Right cardiac atrium (tissue), 5 donors: ENCODE measurements at places on chromosomes 7 and 10. TPM values are rescaled to one million over a fixed set of nuclear protein-coding genes. Genes with fewer than 3 reads are reported as not detected.

SPACDR gene
- 0.44 TPM for total RNA-seq

CAMK2G gene
- total RNA-seq, result 18.2 TPM

TMEM176A gene
- 167 TPM for total RNA-seq

- no peak for DNase-seq
Measured at GRCh38 chr7:142471820-142472219, 214.0 kb upstream of the PRSS58 start.

RBP3 gene
- not detected for total RNA-seq

CALML3 gene
- not detected for total RNA-seq

DNA sequence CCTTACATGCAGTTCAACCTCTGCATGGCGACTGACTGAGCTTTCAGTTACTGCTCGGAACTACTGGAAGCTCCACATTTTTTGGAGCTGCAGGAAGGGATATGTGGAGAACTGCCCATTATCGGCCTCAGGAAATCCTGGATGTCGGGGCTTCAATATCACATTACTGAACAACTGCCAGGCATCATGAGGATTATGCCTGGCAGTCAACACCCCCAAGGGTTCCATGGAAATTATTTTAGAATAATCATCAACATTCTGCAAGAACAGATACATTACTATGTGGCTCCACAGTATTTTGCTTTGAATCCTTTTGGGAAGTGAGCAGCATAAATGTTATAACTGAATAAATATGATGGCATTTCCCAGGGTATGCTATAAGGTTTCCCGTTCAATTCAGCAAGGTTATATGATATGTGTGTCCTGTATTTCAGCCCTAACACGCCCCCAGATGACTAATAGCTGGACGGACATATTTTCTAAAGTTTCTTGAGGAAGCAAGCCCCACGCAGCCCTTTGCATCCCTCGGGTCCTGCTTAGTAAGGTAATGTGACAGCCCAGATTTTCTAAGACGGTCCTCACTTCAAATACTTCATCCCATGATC is 53.0 kb upstream of the OPALIN start:
- DNase-seq, result no peak

DNA sequence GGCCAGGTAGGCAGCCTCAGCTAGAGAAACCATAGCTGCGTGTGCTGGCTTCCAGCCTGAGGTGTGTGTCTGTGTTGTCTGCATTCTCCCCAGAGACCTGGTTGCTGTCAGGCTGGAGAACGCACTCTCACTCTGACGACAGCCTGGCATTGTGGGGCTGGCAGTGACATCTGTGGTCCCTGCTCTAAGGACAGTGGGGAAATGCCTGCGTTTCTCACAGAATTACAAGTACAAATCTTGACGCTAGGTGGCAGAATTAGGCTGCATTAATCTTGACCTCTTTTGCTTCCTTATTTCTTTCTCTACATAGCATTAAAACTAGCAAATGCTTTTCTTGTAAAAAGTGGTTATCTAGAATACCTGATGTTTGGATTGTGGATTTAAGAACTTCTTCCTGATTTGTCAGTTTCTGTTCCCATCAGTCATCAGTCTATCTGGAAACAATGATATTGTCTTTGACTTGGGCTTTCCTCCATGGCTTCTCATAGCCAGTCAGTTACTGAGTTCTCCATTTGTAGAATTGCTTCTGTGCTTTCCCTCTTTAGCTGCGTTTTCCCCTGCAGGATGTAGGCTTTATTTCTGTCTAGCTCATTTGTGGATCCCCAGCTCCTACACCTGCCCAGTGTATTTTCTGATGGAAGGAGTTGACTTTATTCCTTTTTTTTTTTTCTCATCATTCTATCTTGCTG is 86.0 kb downstream of the FANK1 start:
- DNase-seq, result no peak

BLNK gene
- 1.7 TPM for total RNA-seq

DNA sequence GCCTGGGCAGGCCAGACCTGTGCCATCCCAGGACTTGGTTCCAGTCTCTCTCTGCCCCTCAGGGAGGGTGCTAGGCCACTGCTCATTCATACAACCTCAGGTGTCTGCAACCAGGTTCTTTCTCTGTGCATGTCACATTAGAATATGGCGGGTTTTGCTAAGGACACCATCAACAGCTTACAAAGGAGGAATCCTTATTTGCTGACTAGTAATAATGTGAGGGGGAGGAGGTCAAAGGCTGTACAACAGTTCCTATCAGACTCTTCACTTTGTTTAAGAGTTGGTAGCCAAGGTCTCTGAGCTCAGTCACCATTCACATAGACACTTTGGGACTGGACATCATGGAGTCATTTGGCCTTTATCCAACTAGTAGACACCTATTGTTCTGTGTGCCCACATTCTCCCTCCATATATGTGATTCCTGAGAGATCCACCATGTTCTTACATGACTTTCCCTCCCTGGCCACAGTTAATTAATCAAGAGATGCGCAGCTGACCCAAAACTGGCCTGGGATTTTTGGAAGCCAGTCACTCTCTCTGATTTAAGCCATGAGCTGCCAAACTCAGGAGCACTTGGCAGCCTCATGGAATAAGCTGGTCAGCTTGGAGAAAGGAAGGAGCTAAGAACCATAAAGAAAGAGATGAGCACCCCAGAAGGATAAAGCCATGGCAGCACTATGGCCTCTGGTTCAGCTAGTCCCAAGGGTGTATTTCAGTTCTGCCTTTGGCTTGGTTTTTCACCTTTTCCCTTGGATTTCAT is 51.2 kb downstream of the DPCD start:
- no peak for DNase-seq

SEMA3D gene
- 1.3 TPM for total RNA-seq

- no peak for DNase-seq
Measured at GRCh38 chr7:10815546-10815945, 158.1 kb upstream of the PHF14 start.

- no peak for DNase-seq
Measured at GRCh38 chr10:89165923-89166322, 41.2 kb downstream of the CH25H start.

DNA sequence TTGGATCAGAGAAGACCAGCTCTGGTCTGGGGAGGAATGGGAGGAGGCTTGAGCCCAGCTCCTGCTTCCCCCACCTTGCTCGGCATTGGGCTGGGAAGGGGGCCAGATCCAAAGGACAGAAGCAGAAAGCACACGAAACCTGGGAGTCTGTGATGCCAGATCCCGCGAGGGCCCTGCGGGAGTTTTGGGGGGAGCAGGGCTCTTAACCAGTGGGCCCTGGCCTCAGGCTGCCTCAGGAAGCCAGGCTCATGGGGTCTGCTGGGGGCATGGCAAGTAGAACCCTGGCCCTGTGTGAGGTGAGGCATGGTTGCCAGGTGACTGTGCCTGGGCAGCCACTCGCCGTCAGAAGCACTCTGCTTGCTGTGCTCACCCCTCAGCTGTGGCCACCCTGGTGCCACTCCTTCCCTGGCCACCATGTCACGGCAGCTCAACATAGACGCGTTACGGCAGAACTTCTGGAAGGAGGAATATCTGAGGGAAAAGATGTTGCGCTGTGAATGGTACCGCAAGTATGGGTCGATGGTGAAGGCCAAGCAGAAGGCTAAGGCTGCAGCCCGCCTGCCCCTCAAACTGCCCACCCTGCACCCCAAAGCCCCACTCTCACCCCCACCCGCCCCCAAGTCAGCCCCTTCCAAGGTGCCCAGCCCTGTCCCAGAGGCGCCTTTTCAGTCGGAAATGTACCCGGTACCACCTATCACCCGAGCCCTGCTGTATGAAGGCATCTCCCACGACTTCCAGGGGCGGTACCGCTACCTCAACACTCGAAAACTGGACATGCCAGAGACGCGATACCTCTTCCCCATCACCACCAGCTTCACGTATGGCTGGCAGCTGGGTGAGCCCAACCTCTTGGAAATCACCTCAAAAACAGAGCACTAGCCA is 3.6 kb downstream of the ATP6V1F start:
- no peak for DNase-seq

- no peak for DNase-seq
Measured at GRCh38 chr10:7596356-7596755, 70.4 kb downstream of the ITIH5 start.

- no peak for DNase-seq
Measured at GRCh38 chr10:79262959-79263746, 84.1 kb upstream of the PPIF start.

- DNase-seq, result no peak
Measured at GRCh38 chr10:96413151-96413787, 54.5 kb upstream of the OPALIN start.

ATP6V0A4 gene
- total RNA-seq, result not detected

PAX4 gene
- total RNA-seq, result not detected

DNA sequence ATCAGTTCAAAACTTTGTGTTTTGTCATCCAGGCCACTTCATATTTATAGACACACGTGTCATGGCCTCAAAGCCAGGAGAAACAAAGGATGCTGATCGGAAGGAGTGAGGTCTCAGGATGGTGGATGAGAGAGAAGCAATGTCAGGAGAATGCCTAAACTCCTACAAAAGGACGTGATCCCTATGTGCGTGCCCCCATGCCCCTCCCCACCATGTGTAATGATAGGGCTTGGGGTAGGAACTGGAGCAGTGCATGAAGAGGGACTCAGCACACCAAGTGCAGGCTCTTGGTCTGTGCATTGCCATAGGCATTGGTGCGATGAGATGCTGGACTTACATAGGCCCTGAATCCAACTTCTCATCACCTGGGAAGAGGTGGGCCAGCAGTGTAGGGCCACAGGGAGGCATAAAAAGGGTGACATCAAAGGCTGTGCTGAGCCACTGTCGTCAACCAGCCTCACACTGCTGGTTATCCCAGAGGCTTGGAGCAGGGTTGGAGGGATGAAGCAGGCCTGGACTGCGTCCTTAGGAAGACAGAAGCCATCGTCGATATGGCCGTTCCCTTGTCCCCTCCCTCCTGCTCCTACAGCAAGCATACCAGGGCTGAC is 46.9 kb upstream of the GDF10 start:
- no peak for DNase-seq

ERVW-1 gene
- not detected for total RNA-seq

TSPAN13 gene
- 10.9 TPM for total RNA-seq

DNA sequence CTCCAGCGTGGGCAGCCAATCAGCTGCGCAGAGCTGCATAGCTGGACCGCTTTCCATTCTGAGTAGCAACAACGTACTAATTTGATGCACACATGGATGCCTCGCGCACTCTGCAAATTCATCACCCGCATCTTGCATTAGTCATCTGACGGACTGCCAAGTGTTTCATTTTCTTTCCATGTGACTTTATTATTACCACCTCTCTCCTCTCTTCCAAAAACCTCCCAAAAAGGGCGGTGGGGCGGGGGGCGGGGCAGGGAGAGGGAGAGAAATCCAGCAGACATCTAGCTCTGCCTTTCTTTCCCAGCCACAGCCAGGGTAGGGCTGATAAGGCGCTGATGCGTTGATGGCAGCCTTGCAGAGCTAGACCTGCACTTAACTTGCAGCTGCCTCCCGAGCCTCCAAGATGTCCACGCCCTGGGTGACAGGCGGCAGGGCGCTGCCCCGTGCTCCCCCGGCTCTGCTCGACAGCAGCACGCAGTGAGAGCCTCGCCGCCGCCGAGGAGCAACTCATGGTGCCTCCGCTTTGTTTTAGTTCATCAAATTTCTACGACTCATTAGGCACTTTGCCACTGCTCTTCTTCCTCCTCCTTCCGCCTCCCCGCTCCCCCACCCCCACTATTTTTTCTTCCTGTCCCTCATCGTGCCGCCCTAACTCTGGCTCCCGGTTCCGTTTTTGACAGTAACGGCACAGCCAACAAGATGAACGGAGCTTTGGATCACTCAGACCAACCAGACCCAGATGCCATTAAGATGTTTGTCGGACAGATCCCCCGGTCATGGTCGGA is 147.3 kb downstream of the CELF2 start:
- DNase-seq, result peak; percentile 63

UBE2H gene
- total RNA-seq, result 78.2 TPM

CAV1 gene
- 298 TPM for total RNA-seq

GRCh38 chr7:111223802-111224253 is 132.9 kb downstream of the LRRN3 start:
- no peak for DNase-seq

DNA sequence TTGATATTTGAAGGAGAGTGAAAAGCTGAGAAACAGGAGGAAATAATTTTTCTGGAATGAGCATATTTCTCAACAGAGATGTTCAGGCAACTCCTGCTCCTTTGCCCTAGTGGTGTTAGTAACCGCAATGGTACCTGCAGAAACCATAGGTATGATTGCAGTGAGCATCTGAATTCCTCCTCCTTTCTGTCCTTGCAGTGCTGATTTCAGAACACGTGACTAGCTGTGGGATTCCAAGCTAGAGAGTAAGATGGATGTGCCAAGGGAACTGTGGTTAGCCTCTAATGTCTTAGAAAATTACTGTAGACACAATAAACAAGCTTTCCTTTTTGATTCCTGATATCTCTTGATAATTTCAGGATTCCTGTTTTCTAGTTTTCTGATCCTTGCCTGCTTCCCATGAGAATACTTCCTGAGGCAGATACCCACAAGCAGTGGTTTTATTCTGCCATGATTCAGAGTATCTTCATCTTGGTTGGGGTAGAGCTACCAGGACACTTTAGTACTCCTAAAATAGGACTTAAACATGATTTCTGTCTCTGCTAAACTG is 27.5 kb downstream of the LRGUK start:
- DNase-seq, result no peak

GHRHR gene
- not detected for total RNA-seq

GCK gene
- 12.9 TPM for total RNA-seq

ARHGAP22 gene
- total RNA-seq, result 6.2 TPM

DNA sequence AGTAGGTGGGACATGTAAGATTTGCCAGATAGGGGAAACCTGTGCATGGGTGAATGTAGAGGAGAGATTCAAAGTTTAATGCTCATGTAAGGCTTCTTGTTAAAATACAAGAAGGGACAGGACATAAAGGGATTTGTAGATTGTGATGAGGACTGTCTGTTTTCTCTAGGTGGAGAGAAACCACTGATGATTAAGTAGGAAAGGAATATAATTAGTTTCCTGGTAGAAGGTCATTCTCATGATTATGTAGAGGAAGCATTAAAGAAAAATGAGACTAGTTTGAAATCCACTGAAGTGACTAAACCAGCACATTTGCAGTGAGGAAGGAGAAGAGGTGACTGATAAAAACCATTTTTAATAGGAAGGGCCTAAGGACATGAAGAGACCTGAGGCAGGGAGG is 19.6 kb upstream of the MACC1 start:
- no peak for DNase-seq

GRCh38 chr7:81074406-81074805 is 155.6 kb upstream of the SEMA3C start:
- no peak for DNase-seq

- DNase-seq, result no peak
Measured at GRCh38 chr10:43153901-43154300, 15.7 kb downstream of the CSGALNACT2 start.

LIPN gene
- total RNA-seq, result not detected

GRCh38 chr10:43734716-43735115 is 86.0 kb upstream of the ZNF32 start:
- no peak for DNase-seq

GRCh38 chr7:132739271-132739955 is 163.1 kb upstream of the PLXNA4 start:
- peak; percentile 50 for DNase-seq
